ENCODE measurements at places on chromosomes 7 and 10.

GRCh38 chr7:129465080-129465479 lies 30.8 kb downstream of the STRIP2 start:
- DNase-seq: no peak

DNA sequence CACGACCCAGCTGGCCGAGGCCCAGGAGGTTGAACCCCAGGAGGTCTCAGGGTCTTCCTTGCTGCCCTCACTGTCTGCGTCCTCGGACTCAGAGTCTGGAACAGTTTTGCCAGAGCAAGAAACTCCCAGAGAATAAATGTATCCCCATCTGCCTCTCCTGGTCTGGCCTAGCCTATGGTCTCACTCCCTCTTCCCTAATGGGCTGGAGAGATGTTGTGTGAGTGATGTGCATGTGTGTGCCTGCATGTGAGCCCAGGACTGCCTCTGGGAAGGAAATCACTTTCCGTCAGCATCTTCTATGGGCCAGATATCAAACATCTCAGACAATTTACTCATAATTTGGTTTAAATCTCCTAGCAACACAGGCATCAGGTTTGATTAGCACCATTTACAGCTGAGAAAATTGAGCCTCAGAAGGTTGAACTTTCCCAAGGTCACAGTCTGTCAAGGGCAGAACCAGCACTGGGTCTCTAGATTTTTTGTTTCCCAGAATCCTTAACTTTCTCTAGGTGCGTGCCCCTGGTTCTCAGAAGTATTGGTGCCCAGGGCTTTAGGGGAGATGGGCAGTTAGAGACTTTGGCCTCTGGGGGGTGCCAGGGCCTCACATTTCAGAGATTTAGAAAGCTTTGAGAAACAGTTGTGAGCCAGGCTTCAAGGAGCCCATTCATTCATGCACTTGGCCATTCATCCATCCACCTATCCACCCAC lies 4.9 kb downstream of the TMEM270 start:
- no peak for DNase-seq

- DNase-seq: no peak
Observed at GRCh38 chr7:42222125-42222524, 14.9 kb downstream of the GLI3 start.

DNA sequence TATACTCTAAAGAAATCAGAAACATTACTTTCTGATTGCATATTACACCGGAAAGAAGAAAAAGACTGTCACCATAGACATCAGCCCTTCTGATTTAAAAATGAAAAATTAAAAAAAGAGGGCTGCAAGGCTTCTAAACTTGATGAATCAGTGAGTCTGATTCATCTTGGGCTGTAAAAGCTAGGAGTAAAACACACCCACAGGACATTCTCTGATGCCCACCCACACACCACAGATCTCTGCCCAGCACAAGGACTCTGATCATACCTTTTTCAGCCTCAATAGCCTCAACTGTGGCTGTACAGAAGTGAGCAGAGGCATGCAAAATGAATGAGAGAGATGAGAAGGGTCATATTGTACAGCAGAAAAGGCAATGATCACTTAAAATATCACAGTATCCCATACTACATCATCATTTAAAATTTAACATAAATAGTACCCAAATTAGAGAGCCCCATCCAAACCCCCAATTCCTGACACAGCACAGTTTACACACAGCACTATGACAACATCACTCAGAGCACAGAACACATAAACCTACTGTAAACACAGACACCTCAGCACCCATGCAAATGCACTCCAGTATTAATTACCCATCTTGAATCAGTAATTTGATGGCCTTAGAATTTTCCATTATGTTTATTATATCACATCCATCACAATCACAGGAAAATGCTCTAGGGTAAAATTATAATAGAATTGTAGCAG lies 6.4 kb upstream of the MSS51 start:
- no peak for DNase-seq

DNA sequence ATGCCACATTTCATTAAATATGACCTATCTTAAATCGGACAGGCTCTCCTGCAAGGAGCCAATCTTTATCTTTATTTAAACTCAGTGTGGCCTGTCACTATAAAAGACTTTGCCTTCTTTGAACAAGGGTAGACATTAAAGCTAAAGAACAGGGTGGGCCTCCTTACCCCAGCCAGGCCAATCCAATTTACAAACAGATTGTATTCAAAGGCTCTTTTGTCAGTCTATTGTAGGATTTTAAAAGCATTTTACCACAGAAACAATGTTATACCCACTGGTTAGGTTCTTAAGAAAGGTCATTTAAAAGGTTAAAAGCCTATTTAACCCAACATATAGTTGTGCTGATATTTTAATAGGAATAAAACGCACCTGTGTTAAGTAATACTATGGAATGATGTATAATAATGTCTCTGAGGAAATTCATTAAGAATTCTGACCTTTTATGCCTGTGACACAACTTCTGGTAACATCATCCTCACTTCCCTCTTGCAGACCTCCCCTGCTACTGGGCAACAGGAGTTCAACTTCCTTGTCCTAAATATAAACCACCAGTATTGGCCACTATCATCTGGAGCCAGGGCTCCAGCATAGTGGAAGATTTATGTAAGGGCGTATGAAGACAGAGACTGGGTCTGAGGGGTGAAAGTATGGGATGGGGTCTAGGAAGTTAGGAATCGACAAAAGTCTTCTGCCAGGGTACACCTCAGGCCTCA lies 32.5 kb downstream of the MTERF1 start:
- no peak for DNase-seq

DNA sequence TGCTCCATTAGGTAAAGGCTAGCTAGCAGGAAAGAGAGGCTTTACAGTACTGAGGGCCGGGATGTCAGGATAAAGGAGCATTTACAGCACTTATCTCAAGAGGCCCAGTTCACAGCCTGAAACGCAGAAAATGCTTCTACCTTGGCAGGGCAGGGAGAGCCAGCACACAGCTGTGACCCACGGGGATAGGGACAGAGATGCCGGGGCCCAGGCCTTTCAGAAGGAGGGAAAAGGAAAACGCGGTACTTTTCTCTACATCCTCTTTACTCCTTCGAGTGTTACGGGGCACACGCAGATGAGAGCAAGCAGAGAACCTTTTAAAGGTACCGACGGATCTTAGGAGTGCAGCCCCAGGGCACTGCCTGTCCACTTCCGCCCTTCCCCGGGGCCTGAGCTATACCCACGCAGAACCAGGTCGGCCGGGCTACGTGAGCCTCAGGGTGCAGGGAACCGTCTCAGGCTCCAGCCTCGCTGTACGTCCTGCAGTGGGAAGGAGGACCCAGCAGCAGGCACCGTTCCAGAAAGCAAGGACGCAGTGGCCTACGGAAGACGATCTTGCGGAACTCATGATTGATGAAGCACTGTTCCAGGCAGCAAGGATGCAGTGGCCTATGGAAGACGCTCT lies 232.3 kb downstream of the ELFN1 start:
- peak; percentile 7 for DNase-seq

DNA sequence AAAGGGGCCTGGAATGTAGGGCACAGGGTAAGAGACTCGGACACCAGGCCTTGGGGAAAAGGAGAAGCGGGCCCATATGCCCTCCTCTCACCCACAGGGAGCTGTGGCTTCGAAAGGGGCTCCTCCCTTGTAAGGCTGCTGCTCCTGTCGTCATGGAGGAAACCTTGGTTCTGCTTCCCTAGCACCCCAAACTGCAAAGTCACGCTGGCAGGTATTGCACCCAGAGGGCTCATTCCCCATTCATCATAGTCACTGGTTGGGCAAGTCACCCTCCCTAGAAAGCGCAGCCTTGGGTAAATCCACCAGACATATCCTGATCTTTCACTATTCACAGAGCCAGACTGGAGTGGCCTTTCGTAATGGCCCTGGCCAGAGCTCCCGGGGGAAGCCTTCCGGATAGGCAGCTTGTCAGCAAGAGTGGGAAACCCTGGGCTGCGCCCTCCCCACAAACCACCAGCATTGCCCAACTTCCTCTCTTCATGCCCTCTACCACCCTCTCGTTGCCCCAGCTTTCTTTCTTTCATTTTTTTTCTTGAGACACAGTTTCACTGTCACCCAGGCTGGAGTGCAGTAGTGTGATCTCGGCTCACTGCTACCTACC lies 121.0 kb downstream of the HIP1 start:
- DNase-seq: peak; percentile 55

- DNase-seq: no peak
Observed at GRCh38 chr10:22684699-22685098, 29.7 kb downstream of the PIP4K2A start.

GRCh38 chr10:22002591-22003176 lies 846 bp downstream of the DNAJC1 start:
- DNase-seq: peak; percentile 57

GRCh38 chr10:12777840-12778585 lies 223.5 kb downstream of the CCDC3 start:
- no peak for DNase-seq

DNA sequence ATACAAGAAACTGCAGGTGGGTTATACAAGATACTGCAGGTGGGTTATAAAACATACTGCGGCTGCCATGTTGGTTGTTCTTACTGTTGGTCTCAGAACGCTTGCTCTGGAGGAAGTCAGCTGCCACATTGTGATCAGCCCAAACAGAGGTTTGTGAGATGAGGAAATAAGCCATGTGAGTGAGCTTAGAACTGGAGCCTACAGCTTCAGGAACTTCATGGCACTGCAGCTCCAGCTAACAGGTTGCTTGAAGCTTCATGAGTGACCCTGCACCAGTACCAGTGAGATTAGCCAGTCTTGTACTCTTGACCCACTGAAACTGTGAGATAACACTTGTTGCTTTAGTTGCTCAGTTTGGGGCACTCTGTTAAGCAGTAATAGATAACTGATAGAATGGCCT lies 74.5 kb upstream of the PRKCQ start:
- DNase-seq: no peak

- DNase-seq: no peak
Observed at GRCh38 chr10:101301111-101301731, 52.7 kb upstream of the BTRC start.

DNA sequence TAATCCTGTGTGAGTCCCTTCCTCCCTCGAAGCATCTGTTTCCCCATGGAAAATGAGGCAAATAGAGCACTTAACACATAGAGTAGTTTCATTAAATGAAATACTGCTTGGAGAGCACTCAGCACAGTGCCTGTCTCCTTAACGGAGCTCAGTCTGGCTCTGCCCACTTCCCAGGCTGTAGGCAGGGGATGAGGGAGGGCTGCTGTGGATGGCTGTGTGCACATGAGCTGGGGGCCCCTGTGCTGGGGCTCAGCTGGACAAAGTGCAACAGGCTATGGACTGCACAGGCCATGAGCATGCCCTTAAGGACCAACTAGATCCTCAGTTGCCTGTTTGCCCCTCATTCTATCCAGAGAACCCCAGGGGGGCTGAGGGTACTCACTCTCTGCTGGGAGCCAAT lies 14.5 kb downstream of the ZCCHC24 start:
- DNase-seq: no peak

- no peak for DNase-seq
Observed at GRCh38 chr10:126686719-126687118, 16.2 kb upstream of the C10orf90 start.

DNA sequence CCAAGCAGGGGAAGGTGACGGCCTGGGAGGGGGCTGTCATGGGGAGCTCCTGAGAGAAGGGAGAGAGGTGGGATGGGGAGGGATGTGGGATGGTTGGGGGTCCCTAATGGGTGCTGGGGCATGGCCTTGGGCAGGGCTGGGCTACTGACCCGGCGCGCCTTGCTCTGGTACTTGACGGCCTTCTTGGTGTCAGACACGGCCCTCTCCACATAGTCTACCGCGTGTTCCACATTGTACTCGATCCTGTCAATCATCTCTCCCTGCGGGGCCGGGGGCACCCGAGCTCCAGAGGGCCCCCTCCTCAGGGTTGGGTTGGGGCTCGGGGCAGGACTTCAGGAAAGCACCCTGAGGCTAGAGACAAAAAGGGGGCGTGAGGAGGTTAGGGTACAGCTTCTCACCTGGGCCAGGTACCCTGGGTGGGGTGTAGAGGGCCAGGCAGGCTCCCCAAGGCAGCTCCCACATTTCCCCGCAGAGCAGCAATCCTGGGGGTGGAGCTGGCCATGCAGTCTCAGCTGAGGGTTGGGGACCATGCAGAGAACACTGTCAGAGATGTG lies 17.3 kb downstream of the BUD23 start:
- no peak for DNase-seq

- DNase-seq: no peak
Observed at GRCh38 chr7:26409661-26410547, 118.2 kb downstream of the SNX10 start.

DNA sequence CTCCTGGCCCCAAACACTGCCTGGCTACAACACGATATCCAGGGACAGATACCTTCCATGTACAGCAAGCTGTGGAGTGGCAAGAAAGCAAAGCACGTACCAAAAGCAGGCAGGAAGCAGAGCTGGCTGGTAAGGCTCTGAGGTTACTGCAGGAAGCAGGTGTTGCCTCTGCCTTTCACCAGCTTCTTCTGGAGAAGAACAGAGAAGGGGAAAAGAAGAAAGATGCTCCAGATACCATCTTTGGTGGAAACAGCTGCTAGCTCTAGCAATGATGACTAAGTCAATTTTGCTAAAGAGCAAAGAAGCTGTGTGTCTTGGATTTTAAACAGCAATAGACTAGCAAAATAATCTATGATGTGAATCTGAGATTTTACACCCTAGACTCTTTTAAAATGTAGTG lies 34.9 kb upstream of the PRSS1 start:
- peak; percentile 64 for DNase-seq

- DNase-seq: no peak
Observed at GRCh38 chr10:124318076-124318475, 100.6 kb downstream of the OAT start.

- DNase-seq: no peak
Observed at GRCh38 chr10:84706875-84707274, 378.5 kb downstream of the CCSER2 start.

GRCh38 chr10:127908106-127908958 lies 1.4 kb downstream of the PTPRE start:
- DNase-seq: no peak

- DNase-seq: no peak
Observed at GRCh38 chr10:34709637-34710390, 105.3 kb downstream of the PARD3 start.

DNA sequence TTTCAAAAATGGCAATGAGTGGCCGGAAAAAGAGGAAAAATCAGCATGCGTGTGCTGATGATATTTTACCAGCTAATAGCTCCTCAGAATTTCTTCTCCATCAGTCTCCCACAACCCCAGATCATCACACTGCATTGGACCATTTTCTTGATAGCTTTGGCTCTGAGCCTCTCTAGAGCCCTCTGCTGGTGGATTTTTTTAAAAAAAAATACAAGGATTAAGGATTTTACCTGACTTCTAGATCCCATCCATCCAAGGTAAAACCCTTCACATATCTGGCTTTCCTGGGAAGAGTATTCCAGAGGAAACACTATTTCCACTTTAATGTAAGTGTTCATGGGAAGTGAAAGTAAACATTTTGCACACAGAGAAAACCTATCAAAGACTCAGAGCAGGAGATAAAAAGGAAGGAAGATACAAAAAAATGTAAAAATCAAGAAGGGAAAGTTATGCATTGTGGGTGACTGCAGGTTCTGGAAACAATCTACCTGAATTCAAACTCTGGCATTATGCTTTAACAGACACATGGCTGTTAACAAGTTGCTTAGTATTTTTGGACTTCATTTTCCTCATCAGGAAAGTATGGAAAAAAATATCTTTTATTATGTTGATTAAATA lies 380.9 kb downstream of the LRRTM3 start:
- no peak for DNase-seq

GRCh38 chr10:25818751-25819150 lies 115.3 kb upstream of the MYO3A start:
- DNase-seq: no peak

Data from CD4-positive, alpha-beta memory T cell (primary cell).